Erythroblast (primary cell): ENCODE measurements at places on chromosomes 16 and 17.

DNA sequence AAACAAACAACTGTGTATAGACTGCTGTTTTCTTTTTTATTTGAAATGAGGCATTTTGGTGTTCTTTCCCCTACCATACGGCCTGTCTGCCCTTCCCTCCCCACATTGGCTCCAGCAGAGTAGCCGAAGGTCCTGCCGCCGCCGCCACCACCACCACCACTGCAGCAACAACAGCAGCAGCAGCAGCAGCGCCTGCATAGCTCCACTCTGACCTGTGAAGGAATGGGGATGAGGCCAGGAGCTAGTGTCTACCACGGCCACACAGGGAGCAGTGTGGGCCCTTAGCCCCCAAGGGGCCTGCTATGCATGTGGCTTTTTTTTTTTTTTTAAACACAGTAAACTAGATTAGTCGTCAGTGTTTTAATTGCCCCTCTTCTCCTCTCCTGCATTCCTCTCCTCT lies 5.6 kb upstream of the CDK5R1 start:
- no peak for DNase-seq

- DNase-seq, result no peak
Measured at GRCh38 chr16:24825696-24826095, 20.1 kb upstream of the SLC5A11 start.

GRCh38 chr17:46108550-46109110 lies 84.6 kb downstream of the KANSL1 start:
- peak; percentile 58 for DNase-seq

- no peak for DNase-seq
Measured at GRCh38 chr17:14746822-14747602, 446.1 kb downstream of the HS3ST3B1 start.

DNA sequence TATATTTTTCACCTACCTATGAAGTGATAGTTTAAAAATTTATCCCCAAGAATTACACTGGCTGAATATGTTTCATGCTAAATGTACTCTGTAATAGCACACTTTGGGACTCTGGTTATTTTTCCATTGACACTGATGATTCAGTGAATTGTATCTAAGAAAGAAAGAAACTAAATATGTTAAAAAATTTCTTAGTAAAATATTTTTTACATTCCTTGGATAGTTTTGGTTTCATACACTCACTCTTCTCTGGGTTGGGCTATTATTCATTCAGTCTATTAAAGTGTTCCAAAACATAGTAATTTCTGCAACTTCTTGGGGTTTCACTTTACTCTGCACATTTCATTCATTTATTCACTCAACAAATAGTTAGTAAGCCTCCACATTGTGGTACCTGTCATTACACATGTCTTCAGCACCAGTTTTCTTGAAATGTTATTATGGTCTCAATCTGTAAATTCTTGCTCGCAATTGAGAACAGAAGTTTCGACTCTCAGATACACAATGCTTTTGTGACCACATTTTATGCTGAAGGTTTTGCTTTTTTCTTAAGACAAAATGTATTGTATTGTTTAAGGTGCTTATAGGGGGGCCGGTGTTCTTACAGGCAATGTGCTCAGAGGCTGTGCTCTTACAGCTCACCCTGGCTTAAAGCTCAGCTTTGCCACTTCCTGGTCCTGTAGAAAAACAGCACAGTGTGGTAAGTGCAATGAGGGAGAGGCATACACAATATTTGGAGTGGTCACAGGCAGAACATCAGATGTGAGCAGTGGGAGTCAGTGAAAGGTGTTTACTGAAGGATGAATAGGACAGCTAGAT lies 17.4 kb downstream of the CNTNAP4 start:
- DNase-seq, result no peak

GRCh38 chr17:80592243-80592642 lies 47.6 kb downstream of the RPTOR start:
- no peak for DNase-seq

GRCh38 chr16:1543085-1543896 lies 9.8 kb downstream of the TMEM204 start:
- DNase-seq, result peak; percentile 24

DNA sequence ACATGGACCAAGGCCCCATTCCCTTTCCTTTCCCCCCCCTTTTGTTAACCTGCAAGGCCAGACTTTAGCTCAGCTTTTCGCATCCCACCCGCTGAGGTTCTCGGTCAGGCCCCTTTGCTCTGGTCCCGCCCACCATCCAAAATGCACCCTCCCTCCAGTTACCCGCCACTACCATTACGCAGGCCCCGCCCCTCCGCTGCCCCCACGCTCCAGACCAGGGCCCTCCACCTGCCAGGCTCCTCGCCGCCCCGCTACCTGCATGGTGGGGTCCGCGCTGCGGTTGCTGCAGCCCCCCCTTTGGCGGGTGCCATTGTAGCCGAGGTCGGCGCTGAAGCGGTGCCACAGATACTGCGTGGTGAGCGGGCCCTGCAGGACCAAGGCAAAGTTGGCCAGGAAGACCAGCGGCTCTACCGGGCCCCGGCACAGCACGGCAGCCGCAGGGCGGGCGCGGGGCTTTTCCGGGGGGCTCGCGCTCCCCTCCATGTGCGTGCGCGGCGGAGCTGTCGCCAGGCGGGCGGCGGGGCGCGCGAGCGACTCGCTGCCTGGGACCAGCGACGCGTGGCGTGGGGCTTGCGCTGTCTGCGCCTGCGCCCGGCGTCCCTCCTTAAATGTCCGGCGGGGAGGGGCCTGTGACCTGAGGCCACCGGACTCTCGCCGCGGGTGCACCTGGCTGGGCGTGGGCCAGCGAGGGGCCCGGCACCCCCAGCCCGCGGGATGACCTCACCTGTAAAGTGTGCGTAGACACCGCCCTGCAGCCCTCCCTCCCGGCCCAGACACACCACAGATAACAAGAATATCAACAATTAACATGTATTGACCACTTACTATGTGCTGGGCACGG lies at the start of gene SLC46A1:
SLC46A1 (minus strand) TSS at position 581 of the 841 bp plus-strand sequence; CDS start at position 483, 98 bp downstream.
- peak; percentile 46 for DNase-seq

- DNase-seq, result peak; percentile 21
Measured at GRCh38 chr16:3235856-3236669, 1.1 kb upstream of the ZNF200 start.
